ENCODE measurements at places on chromosomes 7 and 10.
A peak's percentile ranks its signal among the peaks of the same experiment; 100 is the strongest.

GRCh38 chr7:128755819-128756476, 16.8 kb downstream of the CALU start:
- peak; percentile 82 for DNase-seq

DNA sequence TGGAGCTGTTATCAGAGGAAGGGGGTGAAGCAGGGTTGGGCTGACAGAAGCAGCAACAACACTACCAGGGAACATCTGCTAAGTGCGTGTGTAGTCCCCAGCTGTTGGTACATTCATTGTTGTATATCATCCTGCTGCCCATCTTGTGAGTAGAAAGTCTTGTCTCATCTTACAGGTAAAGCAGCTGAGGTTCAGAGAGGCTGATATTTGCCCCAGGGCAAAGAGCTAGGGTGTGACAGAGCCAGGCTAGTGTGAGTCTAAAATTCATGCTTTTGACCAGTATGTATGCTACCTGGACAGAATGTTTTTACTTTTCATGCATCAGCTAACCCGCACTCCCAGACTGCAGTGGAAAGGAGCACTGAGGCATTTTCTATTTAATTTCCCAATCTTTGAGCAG, 221.6 kb downstream of the STK31 start:
- DNase-seq = no peak

- DNase-seq = no peak
Measured at GRCh38 chr7:139916717-139917395, 87.8 kb downstream of the TBXAS1 start.

- no peak for DNase-seq
Measured at GRCh38 chr7:13099154-13099795, 411.8 kb downstream of the ARL4A start.

DNA sequence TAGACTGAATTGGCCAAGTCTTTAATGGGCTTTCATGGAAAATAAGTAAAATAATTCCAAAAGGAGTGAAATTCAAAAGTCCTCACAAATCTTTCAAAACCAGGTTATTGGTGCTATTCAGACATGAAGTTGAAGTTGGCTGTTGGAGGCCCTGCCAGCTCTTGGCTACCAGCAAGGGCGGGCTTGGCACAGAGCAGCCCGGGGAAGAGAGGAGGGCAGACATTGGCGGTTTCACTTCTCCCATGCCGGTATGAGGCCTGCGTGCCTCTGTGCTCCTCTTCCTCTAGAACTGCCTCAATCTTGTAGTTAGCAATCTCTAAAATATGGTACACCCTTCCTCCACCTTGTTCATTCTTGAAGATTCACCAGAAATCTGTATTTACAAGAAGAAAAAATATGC, 16.4 kb upstream of the NPS start:
- DNase-seq = no peak

All from AG20443 (cell line).